IMR-90 (cell line): ENCODE measurements at places on chromosomes 7 and 10. TPM values are rescaled to one million over a fixed set of nuclear protein-coding genes. Genes with fewer than 3 reads are reported as not detected.

RAPGEF5 gene
- total RNA-seq: 0.18 and 0.28 TPM in 2 replicates

- peak; percentile 91 for DNase-seq
Measured at GRCh38 chr7:85237721-85238120, 50.9 kb upstream of the SEMA3D start.

DNA sequence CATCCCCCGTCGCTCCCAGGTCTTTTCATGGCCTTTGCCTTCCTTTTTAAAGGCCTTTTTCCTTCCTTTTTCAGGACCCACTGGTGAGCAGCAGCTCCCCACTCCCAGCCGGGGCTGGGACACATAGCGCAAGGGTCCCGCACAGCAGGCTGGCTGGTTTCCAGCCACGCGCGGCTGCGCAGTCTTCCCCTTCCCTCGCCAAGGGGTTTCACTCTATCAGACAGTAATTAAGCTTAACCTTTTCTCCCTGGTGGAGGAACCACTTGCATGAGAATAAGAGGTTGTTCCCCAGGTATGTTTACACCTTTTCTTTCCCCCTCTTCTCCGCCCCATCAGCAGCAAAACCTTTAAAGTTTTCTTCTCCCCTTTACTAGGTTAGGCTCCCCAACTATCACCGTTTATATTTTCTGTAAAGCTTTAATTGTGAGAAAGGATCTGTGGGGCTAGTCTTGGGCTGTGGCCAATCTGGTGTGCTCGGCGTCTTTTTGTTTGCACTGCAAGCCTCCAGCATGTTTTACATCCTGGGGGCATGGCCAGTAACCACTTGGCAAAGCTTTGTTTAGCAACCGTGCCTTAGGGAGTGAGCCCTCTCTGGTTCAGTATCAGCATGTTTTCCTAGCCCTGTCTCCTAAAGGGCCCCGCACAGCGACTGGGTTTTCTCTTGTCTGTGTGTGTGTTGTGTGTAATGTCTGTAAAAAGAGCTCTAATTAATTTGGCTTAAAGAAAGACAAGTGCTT, 219.6 kb downstream of the PHF14 start:
- no peak for DNase-seq

ITPRID1 gene
- not detected in 2 replicates for total RNA-seq

- DNase-seq: peak; percentile 95
Measured at GRCh38 chr10:14820010-14820774, 17.6 kb downstream of the CDNF start.

DNA sequence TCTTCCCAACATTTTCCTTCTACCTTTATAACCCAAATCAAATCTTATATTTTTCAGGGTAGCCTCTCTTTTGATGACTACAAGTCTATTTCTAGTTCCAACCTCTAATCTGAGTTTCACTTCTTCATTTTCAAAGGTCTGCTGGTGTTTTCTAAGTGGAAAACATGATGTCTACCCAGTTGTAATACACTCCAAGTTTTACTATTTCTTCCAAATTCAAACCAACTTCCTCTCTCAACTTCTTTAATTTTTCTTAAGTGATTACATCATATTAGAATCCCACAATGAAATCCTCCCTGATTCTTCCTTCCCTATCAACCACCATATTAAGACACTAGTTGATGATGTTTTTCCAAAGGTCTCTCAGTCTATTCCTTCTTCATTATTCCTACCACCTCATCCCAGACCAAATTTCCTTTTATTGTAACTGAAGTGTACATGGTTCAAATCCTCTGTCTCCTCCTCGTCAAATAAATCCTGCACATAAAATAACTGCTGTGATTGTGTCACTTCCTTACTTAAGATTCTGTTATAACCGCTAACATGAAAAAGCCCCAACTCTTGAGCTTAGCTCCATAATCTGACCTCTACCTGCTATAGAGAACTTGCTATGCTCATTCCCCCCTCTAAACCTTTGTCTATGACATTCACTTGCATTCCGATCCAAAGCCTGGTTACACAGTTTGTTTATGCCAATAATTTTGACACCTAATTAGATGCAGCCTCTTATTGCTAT, 12.7 kb downstream of the TAS2R38 start:
- no peak for DNase-seq

GRCh38 chr7:2575733-2576340, 17.1 kb downstream of the IQCE start:
- DNase-seq: peak; percentile 46

- peak; percentile 47 for DNase-seq
Measured at GRCh38 chr10:69201045-69201444, 19.1 kb upstream of the HKDC1 start.

GRCh38 chr10:3773460-3774017, 11.5 kb downstream of the KLF6 start:
- DNase-seq: peak; percentile 44

DNA sequence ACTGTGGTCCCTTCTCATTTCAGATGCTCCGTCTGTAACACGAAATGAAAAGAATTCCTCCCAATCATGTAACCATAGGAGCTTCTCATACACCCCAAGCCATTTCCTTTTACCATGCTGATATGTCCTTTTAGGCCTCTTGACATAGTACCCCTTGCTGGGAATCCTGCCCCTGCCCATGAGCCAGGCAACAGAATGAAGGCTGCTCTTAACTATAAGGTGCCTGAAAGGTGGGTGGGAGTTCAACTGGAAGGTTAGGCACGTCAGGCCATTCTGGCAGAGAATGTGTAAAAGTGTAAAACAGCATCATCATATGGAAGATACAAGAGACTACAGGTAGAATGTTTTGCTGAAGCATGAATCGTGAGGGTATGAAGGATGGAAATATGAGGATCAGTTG, 22.5 kb downstream of the IL2RA start:
- DNase-seq: no peak

DNA sequence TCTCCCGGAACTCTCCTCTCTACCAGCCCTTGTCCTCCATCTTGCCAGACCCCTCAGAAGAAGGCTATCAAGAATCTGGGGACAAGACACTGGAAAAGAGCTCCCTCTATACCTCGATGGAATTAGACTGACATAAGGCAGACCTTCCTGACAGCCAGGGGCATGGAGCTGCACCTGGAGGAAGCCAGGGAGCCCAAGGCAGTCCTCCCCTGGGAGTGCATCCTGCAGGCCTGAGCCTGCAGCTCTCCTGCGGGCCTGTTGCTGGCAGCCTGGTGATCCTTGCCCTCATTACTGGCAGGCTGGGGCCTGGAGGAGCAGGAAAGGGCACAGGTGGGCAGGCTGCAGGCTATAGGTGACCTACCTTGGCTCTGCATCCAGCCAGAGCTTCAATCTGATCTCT, 323.4 kb downstream of the GRID1 start:
- no peak for DNase-seq

GPRIN2 gene
- total RNA-seq: under 0.01 TPM in 1 of 2 replicates, not detected in the other

VPS37D gene
- total RNA-seq: 2.3 and 2.8 TPM in 2 replicates

- no peak for DNase-seq
Measured at GRCh38 chr7:14095233-14095950, 105.9 kb upstream of the ETV1 start.

DNA sequence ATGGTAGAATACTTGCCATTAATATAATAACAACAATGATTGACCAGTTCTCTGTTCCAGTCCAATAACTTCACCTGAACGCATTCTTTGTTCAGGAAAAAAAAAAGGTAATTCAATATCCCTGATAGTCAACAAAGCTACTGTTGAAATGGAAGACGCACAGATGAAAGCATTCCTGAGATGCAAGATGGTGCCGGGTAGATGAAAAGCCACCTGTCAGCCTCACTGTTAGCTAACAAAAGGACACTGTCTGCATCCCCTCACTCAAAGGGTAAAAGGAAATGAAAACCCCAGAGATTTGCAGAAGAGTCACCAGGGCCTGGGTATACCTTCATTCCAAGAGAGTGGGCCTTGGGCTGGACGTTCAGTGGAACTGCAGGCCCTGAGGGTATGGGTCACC, 357.4 kb downstream of the PLXNA4 start:
- no peak for DNase-seq

GRCh38 chr7:35624299-35625186, 70.4 kb downstream of the HERPUD2 start:
- DNase-seq: peak; percentile 29

GRCh38 chr10:130012129-130012528, 48.1 kb upstream of the EBF3 start:
- no peak for DNase-seq

VIM gene
- 6,409 and 6,735 TPM in 2 replicates for total RNA-seq
